ENCODE measurements at places on chromosomes 3 and 15. TPM values are rescaled to one million over a fixed set of nuclear protein-coding genes. Genes with fewer than 3 reads are reported as not detected.

SLC12A6 gene
- 22.4 TPM for total RNA-seq

PDIA3 gene
- 66.2 TPM for total RNA-seq

CCNB2 gene
- total RNA-seq, result 1.9 TPM

IL17RD gene
- 18.9 TPM for total RNA-seq

MNS1 gene
- total RNA-seq, result 1.2 TPM

ADGRG7 gene
- not detected for total RNA-seq

All from sigmoid colon (tissue), 7 donors.